AG09319 (cell line): ENCODE measurements at places on chromosomes 5 and 9.

DNA sequence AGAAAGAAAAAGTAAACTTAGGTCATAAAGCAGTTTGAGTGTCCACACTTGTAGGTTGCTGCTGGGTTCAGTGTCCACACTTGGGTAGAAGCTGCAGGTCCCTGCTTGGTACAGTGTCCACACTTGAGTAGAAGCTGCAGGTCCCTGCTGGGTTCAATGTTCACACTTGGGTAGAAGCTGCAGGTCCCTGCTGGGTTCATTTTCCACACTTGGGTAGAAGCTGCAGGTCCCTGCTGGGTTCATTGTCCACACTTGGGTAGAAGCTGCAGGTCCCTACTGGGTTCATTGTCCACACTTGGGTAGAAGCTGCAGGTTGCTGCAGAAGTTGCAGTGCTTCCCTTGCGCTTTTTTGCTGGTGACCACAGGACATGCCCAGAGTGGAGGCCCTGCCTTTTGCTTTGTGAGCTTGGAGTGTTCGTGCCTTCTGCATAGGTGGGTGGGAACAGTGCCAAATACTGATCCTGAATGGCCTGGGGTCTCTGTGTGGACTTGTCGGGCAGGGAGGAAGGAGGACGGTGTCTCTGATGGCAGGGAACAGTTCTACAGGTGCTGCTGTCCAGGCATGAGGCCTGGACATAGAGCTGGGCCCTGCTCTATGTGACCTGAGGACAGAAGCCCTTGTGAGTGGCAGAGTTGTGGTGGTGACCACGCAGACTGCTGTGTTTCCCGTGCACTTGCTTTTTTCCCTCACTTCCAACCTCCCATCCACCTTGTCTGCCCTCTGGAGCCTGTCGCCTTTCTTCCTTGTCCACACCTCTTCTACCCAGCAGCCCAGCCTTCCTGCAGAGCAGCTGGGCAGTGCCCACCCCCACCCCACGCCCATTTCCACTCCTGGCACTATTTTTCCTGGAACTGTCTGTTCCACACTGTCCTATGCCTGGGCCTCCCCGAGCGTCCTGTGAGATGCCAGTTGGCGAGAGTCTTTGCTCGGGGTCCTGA is 120.8 kb downstream of the EHMT1 start:
- no peak for DNase-seq

DNA sequence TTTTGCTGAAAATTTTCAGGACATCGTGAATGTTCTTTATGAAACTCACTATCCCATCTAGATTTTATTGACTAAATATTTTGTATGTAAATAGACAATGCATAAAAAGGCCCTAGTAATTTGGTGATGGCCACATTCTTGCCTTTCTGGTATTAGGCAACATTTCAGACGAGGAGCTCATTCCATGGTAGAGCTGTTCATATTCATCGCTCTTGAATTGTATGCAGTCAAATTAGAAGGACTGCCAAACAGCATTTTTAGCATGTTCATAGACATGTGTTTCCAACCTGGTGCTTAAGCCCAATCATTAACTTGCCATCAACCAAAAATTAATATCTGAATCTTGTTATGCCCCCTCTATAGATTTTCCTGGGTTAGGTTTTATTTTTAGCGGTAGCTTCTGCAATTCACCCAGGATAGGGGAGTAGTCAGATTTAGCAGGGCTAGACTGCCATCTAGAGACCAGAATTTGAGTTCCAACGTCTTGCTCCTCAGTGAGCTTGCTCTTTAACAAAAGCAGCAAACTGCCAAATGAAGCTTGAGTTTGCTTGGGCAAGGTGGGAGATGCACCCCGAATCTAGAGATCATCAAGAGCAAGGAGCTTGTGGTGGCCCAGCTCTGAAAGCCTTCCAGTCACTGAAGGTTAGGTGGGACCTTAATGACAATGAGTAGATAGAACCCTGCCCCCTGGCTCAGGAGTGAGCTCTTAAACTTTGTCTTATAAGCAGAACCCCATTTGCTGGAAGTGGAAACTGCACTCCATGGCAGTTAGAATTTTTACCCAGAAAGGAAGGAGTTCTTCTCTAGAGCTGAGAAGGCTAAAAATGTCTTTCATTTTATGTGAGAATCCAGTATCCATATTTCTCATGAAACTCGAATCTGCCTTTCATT is 456.2 kb downstream of the RASEF start:
- peak; percentile 45 for DNase-seq

- no peak for DNase-seq
Observed at GRCh38 chr5:157865781-157866180, 6.8 kb upstream of the CLINT1 start.

DNA sequence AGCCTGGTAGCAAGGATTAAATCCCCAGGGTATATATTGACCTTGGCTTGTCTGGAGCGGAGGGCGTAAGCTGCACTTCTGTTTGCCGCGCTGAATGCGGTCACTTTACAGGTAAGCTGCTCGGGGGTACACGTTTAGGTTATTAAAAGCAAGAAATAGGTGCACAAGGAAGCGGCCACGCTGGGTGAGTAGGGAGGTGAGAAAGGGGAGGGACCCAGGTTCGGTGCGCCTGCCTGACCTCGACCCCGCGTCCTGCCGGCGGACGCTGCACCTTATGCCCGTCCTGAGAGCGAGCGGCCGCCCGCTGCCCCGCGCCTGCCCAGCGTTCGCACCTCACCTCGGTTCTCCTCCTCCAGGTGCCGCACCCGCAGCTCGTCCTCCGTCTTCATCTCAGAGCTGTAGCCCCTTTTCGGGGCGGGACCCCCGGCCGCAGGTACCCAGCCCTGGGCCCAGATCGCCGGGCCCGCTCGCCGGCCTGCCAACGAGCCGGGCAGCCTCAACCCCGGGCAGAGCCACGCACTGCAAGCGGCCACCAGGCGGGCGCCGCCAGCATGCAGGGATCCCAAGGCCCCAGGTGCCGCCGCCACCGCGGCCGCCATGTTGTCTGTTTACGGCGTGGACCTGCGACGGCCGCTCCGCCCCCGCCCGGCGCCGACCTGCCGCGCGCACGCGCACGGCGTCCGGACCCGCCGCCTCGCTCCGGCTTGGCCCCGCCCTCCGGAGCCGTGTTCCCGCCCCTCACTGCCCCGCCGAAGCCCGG is at the start of gene AUH:
AUH (minus strand) TSS at position 628 of the 760 bp plus-strand sequence; CDS start at position 599, 29 bp downstream.
- peak; percentile 44 for DNase-seq

GRCh38 chr5:59722874-59723273 is 170.7 kb downstream of the PDE4D start:
- no peak for DNase-seq

DNA sequence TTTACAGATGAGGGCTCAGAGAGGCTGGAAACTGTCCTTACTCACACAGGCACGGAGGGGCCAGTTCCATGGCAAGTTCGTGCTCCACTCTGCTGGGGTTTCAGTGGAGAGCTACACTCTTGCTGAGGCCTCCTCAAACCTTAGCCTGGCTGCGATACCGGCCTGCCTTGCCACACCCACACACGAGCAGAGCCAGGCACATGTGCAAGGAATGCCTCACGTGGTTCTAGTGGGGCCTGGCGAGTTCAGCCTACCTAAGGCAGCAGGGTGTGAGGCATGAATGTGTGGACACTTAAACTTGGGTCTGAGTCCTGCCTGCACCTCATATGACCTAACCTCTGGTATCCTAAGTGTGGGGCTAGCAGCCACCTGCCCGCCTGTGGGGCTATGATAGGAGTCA is 21.5 kb upstream of the PRDM12 start:
- DNase-seq = no peak

DNA sequence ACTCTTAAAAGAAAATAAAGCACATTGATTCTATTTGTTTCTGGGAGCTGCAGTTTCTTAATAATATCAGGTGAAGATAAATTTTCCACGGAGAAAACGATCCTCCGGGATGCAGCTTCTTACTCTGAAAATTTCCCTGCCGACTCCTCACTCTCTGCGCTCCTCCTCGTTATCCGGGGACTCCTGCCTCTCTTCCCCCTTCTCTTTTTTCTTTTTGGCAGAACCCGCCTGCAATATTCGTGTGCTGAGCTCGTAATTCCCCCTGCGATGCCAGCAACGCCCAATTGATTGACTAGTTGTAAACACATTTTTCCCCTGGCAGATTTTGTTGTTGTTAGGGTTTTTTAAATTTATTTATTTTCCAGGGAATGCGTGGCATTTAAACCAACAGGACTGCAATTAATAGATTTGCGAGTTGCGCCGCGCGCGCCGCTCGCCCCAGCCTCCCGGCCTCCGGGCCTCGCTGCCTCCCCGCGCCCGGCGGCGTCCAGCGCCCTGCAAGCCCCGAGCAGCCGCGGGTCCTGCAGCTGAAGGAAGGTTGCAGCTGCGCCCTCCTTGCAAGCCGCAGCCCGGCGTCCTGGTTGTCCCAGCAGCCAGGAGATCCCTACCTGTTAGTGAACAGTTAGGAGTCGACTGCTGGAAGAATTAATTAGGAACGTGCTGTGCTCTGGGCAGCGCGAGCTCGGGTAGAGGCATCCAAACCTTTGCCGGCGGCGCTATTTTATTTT is 2.2 kb downstream of the NTNG2 start:
- DNase-seq = no peak

DNA sequence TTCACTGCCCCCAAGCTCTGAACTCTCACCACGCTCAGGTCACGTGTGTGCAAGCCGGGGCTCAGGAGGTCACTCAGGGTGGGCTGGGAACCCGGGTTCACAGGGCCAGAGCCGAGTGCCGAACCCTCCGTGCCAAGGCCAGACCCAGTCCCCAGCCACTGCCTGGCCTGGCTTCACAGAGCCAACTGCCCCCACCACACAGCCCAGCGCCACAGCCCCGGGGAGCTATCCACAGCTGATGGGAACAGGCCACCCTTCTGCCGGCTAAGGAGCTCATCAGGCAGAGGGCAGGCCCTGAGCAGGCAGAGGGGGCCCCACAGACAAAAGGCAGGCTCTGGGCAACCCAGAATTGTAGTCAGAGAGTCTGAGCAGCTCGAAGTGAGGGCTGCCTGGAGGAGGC is 117.0 kb downstream of the VAV2 start:
- DNase-seq = no peak

GRCh38 chr9:35569206-35569605 is 35.9 kb upstream of the TESK1 start:
- DNase-seq = no peak

DNA sequence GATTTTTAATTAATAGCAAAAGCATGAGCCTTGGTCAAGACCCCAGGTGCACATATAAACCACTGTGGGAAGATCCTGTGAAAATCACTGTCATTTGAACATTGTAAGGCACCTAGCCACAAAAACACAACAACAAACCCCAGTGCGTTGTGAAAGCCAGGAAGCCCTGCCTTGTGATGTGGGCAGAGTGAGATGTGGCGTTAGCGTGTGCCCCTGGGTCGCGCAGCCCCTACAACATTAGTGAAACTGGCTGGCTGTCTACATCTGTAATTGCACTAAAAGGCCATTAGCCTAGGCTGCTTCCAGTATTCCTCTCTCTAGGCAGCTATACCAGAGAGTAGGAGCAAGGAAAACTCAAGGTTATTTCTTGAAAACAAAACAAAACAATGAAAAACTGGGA is 21.1 kb upstream of the PDZD2 start:
- DNase-seq = no peak

- DNase-seq = no peak
Observed at GRCh38 chr9:108182950-108183381, 672.8 kb downstream of the ACTL7B start.

DNA sequence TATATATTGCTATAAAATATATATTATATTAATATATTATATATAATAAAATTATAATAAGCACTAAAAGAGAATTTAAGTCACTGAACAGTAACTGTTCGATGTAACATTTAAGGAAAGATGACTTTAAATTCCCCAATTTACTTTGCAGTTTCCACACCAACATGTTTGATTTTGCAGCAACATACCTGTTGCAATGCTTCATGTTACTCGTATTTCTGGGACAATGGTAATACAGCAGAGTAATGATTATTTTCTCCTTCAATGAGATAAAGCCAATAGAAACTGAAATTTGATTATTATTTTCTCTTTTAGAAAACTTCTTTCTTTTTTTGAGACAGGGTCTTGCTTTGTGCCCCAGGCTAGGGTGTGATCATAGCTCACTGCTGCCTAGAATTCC is 9.5 kb upstream of the NAA35 start:
- no peak for DNase-seq

- DNase-seq = no peak
Observed at GRCh38 chr9:69173891-69174615, at the start of gene TJP2. TJP2 (plus strand) TSS chr9:69174277; CDS start chr9:69174373, 96 bp downstream.

DNA sequence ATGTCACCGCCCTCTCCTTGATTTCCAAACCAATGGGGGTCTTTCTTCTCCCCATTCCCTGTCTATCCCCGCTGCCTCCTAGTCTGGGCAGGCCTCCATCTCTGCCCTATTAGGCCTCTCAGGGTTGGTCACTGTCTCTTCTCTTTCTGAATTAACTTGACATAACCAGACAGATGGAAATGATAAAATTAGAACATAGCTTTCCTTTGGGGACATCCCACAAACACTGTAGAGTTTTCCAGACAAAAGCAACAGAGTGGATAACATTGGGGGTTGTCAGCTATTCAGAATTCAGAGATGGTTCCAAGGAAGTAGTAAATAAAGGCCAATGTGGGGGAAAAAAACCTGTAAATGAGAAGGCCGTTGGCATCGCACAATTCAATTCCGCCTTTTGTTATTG is 24.7 kb downstream of the LHX6 start:
- no peak for DNase-seq

- DNase-seq = no peak
Observed at GRCh38 chr9:91426123-91426745, 2.6 kb upstream of the NFIL3 start.

DNA sequence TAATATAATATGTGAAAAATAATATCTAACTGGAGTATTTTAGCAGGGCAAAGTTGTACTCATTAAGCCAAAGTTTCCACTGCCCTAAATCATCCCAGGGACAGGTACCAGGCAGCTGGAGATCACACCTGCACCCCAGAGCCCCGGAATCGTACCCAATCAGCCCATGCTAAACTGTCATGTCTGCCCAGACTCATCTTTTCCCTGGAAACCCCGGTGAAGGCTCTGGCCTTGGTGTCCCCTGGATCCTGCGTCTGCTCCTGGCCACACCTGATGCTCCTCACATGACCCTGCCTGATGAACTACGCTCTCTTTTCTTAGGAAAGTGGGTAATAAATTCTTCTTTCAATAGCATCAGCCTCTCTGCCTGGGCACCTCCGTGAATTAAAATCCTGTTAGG is 15.6 kb upstream of the IRX2 start:
- no peak for DNase-seq

DNA sequence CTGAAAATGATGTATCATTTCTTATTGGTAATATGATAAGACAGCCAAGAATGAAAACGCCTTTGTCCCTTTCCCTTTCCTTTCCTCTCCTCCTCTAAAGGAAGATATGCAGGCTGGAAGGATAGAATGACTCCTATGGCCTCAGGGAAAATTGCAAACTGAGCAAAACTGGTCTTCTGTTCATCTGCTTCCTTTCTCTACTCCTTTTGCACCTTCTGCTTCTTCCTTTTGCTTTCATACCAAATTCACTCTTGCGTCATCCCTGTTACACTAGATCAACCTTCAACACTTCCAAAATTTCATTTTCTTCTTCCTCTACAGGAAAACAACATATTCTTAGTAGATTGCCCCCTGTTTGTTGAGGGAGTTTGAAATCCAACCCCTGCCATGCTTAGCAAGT is 234.1 kb downstream of the ADAMTS6 start:
- DNase-seq = no peak

GRCh38 chr9:35490155-35490909 is 421 bp downstream of the RUSC2 start:
- DNase-seq = no peak

- DNase-seq = no peak
Observed at GRCh38 chr5:7348168-7348854, 47.6 kb upstream of the ADCY2 start.
